Pancreas (tissue), 10 donors: ENCODE measurements at places on chromosomes 1 and 21. TPM values are rescaled to one million over a fixed set of nuclear protein-coding genes. Genes with fewer than 3 reads are reported as not detected.

GRCh38 chr1:64616039-64616438, 128.8 kb upstream of the RAVER2 start:
- no peak for DNase-seq

DNA sequence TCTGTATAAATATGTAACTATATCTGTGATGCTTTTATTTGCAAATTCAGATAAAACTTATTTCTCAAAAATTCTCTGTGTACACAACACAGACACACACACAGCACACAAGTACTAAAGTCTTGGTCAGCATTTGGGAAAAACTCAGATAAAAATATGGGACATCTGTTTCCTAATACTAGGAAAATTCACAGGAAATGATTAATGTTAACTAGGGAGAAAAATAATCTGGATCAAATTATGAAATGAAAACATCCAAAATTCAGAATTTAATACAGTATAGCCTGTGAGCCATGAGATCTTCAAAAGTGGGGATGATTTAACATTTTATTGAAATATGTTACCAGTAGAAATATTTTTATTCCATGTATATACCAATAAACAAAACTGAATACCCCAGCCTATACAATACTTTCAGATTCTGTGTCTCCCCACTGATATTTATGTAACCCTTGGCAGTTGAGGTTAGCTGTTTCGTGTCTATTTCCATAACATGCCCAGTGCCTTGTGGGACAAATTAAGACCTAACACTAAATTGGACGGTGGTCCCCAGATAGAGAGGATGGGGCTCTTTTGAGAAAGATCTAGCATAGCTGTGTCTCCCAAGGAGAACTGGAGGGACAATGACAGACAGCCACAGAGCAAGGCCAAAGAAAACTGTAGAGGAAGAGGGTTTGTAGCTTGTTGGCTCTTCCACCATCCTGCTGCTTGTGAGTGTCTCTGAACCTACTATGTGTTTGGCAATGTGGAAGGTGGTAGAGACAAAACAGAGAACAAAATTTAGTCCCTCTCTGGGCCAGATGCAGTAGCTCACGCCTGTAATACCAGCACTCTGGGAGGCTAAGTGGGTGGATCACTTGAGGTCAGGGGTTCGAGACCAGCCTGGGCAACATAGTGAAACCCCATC, 47.2 kb downstream of the GNG12 start:
- DNase-seq: no peak

DNA sequence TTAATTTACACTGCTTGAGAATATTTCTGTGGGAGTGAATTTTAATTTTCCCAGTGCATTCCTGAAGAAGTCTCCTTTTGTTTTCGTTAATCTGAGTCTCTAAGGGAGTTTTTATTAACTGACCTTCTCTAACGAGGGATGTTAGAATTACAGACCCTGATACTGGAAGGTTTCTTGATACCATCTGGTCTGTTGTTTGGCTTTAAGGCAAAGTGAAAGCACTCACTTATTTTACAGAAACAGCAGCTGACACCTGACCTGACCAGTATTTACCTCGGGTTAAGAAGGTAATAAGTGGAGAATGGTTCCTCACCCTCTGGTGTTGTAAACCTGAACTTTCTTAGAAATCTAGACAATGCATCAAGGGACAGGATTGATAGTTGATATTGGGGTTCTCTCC, 12.4 kb downstream of the CDC14A start:
- no peak for DNase-seq

DNA sequence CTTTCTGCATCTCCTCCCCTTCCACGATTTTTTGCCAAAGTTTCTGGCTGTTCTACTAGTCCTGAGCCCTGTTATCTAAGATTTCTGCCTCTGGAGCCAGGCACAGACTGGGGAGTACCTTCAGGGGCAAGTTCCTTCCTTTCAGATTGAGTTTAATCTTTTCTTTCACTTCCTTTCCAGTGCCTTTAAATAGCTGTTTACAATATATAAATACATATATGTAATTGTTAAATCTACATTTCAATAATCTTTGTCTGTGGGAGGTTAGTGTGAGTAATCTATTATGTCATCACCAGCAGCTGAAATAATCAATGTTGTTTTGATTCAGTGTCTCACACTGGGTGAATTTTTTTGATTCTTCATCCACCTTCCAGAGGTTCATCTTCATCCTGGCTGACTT, 31.8 kb downstream of the DIPK1A start:
- DNase-seq: no peak

DNA sequence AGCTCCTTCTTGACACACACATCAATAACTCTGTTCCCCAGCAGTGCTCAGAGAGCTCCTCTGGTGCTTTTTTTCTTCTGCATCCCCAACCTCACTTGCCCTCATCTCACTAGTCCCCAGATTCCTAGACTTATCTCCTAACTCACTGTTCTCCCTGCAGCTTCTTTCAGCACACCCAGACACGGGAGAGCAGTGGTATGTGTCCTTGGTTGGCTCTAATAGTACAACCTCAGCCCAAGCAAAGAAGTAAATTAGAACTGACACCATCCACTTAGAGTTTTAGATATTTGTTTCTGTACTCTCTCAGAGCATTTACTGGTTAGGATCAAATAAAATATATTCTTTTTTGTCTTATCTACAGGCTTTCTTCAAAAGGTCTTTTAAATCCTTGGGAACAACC, 201.4 kb upstream of the SNX7 start:
- DNase-seq: no peak

- DNase-seq: no peak
Measured at GRCh38 chr1:232891656-232892317, 58.6 kb upstream of the NTPCR start.

Gene SPRR2G
- polyA plus RNA-seq: not detected

DNA sequence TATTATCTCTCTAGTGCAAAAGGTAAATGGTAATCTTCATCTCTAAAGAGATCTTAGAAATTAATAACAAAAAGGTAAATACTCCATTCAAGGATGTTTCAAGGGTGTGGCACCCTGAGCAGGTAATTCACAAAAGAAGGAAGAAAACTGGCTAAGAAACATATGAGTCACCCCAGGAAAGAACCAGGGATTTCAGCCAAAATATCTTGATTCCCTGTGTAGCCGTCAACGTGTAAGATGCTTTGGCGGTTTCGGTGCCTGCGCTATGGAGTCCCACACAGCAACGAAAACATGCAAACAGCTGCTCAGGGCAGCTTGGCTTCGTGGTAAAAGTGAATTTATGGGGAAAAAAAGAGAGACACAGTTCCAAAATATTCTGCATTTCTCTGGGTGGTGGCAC, 3.7 kb downstream of the ITGB2 start:
- no peak for DNase-seq

Gene BSND
- polyA plus RNA-seq: 0.04 TPM

DNA sequence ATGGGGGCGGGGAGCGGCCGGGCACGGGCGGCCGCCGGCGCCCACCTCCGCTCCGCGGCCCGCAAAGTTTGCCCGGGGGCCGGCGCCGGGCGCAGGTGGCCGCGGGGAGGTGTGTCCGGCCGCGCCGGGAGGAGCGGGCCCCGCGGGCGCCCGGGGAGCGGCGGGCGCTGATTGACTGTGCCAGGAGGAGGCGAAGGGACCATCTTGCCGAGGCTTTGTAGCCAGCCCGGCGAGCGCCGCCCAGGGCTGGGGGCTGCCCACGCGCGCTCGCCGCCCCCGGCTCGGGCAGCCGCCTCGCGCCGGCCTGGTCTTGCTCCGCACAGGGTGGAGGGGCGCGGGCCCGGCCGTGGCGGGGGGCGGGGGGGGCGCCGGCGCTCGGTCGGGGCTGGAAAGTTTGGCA, 432 bp downstream of the EPHB2 start:
- no peak for DNase-seq

Gene CCDC181
- 1.9 TPM for polyA plus RNA-seq

- DNase-seq: no peak
Measured at GRCh38 chr21:33861125-33861524, 54.5 kb downstream of the ATP5PO start.

Gene FCAMR
- not detected for polyA plus RNA-seq

GRCh38 chr1:116064616-116065015, 46.6 kb upstream of the MAB21L3 start:
- no peak for DNase-seq

Gene CCDC185
- not detected for polyA plus RNA-seq

DNA sequence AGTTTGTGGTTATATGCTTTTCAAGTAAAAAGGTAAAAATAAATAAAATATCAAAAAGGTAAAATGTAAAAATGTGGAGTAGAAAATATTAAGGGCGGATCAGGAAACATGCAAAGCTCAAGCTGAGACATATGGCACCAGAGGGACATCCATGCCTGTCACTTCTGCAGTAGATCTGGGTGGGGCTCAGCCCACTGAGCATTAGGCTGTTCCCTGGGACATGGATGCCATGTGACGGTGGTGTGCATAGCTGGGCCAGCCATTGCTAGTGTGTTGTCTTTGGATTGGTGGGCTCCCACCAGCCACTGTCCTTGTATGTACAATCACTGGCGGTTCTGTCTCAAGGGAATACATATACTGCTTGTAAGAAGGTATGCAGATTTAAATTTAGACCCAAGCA, 3.0 kb downstream of the TTC13 start:
- no peak for DNase-seq
